Naive thymus-derived CD4-positive, alpha-beta T cell (primary cell): ENCODE measurements at places on chromosomes 3 and 15.

DNA sequence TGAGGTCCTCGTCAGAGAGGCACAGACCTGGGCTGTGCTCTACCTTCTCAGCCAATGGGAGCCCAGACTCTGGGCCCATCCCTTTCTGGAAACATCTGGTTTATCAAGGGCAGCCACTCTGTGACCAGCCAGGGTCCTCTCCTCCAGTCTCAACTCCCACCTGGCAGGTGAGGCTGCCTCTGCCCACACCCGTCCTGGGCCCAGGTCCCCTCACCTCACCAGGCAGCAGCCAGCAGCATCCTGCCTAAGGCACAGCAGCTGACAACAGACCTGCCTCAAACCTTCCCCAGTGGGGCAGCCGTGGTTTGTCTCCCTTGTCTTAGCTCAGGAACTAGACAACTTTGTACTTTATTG is 8.7 kb upstream of the VIPR1 start:
- no peaks in the 10 kb centered on the region for H3K27me3 ChIP-seq
- no peak overlapping the region for H3K27ac ChIP-seq
- H3K4me3 ChIP-seq: no peak overlapping the region
- no peak for DNase-seq
- no peaks in the 10 kb centered on the region for H3K4me1 ChIP-seq

DNA sequence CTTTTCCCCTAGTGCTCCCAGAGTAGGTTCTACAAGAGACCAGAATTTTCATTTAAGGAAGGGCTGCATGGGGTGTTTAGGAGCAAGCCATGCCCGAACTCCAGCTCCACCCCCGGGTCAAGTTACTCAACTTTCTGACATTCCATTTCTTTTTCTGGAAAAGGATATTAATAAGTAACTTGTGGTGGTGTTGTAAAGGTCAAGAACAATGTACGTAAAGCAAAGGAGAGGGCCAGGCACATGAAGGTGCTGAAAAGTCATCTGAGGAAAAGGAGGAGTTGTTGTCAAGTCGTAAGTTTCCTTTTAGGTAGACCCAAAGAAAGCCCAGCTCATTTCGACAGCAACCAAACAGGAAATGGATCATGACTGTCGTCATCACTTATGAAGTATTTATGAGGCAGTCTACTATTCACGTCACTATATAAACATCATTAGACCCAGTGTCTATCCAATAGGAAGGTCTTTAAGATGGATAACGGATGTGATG is 319.6 kb upstream of the IL12A start:
- DNase-seq: no peak
- H3K4me3 ChIP-seq: no peak overlapping the region
- no peaks in the 10 kb centered on the region for H3K36me3 ChIP-seq
- H3K27ac ChIP-seq: no peak overlapping the region

DNA sequence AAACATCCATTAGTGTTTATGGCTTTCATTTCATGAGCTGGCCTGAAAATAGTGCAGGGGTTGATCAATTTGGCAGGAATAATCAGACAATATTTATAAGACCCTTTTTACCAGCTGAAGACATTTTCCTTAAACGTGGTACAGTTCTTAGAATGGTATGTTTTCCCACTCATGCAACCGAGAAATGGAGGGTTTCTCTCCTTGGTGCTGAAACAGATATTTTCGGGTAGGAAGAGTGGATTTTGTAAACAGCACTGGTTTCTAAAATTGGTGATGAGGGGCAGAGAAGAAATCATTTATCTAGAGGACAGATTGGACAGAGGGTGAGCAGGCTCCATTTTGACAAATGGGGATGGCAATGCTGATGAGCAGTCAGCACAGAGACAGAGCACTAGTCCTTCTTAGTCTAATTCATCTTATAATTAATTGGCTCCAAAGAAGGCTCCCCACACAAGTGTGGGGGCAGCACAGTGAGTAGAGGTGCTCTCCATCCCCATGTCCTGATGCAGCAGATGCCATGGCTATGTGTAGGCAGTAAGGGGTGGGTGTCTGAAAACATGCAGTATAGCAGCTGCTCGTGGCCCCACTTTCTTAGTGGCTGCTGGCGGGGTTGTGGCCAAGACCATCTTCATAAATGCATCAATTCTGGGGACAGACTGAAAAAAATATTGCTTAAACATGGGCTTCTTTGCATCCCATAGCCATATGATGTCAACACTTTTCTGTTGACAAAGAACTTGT is 18.1 kb upstream of the SLC7A14 start:
- H3K27me3 ChIP-seq: no peaks in the 10 kb centered on the region
- H3K4me1 ChIP-seq: no peaks in the 10 kb centered on the region
- no peaks in the 10 kb centered on the region for H3K36me3 ChIP-seq
- no peak overlapping the region for H3K27ac ChIP-seq

- peak overlapping the region; percentile 29 for H3K27ac ChIP-seq
- peaks cover 17% of the 10 kb centered on the region for H3K4me1 ChIP-seq
- DNase-seq: no peak
- no peaks in the 10 kb centered on the region for H3K27me3 ChIP-seq
- no peak overlapping the region for H3K4me3 ChIP-seq
These were observed 1.5 kb upstream of the GPX1 start for GRCh38 chr3:49359623-49360022.

GRCh38 chr3:62496503-62496902 is 123.2 kb upstream of the FEZF2 start:
- no peak overlapping the region for H3K27ac ChIP-seq
- H3K4me3 ChIP-seq: no peak overlapping the region
- H3K36me3 ChIP-seq: no peaks in the 10 kb centered on the region
- H3K27me3 ChIP-seq: no peaks in the 10 kb centered on the region

- peak overlapping the region; percentile 96 for H3K4me3 ChIP-seq
- peaks cover 24% of the 10 kb centered on the region for H3K4me1 ChIP-seq
- H3K27me3 ChIP-seq: no peaks in the 10 kb centered on the region
- peaks cover 7% of the 10 kb centered on the region for H3K36me3 ChIP-seq
- peak; percentile 18 for DNase-seq
- peak overlapping the region; percentile 82 for H3K27ac ChIP-seq
These were observed 812 bp downstream of the P4HTM start for GRCh38 chr3:48990636-48991469.
